Cerebellar nuclear complex (tissue), 1 donor: ENCODE measurements at places on chromosomes 1 and 21.

- no peak for DNase-seq
These were observed 6.7 kb downstream of the SPRR2E start for GRCh38 chr1:153087652-153088051.

- no peak for DNase-seq
These were observed 297.4 kb downstream of the TM2D1 start for GRCh38 chr1:61427510-61427909.

GRCh38 chr1:27727126-27727525 is 1.4 kb downstream of the FAM76A start:
- no peak for DNase-seq

- no peak for DNase-seq
These were observed 16.6 kb downstream of the COPA start for GRCh38 chr1:160326418-160326817.

GRCh38 chr1:43847290-43847689 is 86.3 kb upstream of the ARTN start:
- no peak for DNase-seq

DNA sequence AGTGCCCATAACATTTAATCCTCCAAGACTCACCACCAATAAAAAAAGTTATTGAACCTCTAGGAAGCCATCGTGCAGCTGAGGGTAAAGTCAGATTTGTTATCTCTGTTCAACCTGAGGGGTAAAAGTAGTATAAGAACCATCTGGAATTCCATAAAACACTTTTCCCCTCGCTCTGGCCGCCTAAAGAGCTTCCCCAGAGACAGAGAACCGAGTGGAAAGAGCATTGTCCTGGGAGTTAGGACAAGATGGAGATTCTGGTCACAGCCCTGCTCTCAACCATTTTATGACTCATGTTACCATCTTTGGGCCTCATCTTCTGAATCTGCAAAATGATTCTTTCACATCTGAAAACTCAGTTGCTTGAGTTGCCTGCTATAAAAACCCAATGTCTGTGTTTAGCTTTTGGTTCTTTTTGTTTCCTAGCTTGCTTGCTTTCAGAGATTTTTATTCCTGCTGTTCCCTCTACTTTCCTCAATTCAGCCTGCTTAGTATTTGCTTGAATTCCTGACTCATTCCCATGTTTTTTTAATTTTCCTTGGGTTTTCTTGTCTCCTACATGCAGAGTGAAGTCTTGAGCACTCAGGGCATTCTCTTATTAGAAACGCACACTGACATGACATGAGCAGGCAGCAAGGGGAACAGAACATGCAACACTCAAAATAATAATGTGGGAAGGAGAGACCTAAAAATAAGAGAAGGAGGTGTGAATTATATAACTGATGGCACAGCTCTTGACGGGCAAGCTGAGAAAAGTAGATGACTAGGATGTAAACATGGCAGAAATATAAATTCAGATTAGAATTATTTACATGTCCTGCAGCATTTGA is 1.7 kb downstream of the EPHX4 start:
- no peak for DNase-seq

- DNase-seq: no peak
These were observed 8.3 kb downstream of the CDKN2C start for GRCh38 chr1:50978144-50978851.
